Lower leg skin (tissue), 4 donors: ENCODE measurements at places on chromosomes 4 and X. TPM values are rescaled to one million over a fixed set of nuclear protein-coding genes. Genes with fewer than 3 reads are reported as not detected.

DNA sequence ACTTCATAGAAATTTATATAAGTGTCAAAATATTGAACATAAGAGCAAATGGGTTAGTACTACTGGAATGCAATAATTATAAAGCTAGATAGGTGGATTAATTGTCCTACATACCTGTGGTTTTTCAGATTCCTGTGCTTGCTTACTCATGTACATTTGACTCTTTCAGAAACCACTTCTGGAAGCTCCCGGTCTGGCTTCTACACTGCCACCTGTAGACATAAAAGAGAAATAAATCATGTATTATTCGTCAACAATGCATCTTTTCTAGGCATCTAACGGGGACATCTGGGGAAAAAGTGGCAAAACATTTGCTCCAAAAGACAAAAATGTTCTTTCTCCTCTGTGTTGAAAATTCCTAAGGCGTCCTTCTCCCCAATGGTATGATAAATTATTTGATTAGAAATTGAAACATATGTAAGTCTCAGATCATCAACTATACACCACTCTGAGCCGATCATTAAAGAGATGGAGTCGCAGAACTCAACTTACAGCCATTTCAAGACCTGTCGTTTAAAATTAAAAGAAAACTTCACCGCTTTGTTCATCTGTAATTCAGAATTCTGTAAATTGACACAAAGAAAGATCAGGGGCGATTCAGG lies 648.7 kb upstream of the DIPK2B start:
- no peak for DNase-seq

DNA sequence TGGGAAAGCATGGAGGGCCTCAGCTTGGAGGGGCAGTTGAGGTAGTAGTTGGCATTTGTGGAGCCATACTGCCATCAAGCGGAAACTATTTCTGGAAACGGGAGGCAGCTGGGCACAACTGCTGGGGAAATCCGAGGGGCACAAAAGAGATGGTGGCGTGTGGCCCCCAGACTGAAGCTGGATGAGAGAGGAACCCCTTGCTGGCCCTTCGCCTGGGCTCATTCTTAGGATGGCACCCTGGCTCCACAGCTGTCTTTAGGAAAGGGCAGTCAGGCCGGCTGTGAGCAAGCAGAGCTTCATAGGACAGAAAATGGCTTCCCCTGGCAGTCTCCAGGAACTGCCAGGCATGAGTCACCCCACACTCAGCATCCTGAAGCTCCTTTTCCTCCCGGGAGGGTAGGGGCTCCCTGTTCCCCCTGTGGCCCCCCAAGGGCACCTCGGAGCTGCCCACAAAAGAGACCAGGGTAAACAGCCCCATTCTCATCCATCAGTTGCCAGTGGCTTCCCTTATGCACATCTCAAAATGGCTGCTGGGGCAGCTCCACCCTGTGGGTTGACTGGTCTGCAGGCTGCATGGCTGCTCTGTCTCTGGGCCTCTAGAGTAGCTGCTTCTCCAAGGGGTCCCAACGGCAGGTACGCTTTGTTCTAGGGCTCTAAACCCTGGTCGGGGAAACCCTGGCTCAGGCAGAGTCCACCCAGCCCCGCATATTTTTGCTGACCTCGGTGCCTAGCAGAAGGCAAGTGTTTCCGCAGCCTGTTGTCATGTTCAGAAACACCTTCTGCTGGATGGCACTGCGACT lies 64.7 kb downstream of the NBDY start:
- no peak for DNase-seq

PLAC8 gene
- not detected for total RNA-seq

AFP gene
- not detected for total RNA-seq

DNA sequence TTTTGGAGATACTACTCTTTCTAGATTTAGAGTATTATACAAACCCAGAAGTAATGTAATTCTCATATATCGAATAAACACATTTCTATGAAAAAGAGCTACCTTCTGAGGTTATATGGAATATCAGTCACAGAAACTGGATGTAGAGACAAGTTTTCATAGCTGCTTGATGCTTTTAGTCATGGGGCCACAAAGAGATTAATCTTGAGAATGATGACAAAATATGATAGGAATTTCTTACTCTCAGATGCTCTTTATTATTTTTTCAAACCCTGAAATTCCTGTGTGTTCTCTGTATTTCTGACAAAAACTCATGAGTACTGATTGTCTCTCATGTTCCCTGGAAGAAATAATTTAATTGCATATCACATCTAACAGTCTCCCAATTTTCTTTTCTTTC lies 662.5 kb downstream of the RAPGEF2 start:
- no peak for DNase-seq

SPANXA1 gene
- total RNA-seq = not detected

ABLIM2 gene
- total RNA-seq = 29.8 TPM
